ENCODE measurements at places on chromosomes 16 and 17.

GRCh38 chr16:12480286-12480685, 323.4 kb downstream of the CPPED1 start:
- no peak for DNase-seq

DNA sequence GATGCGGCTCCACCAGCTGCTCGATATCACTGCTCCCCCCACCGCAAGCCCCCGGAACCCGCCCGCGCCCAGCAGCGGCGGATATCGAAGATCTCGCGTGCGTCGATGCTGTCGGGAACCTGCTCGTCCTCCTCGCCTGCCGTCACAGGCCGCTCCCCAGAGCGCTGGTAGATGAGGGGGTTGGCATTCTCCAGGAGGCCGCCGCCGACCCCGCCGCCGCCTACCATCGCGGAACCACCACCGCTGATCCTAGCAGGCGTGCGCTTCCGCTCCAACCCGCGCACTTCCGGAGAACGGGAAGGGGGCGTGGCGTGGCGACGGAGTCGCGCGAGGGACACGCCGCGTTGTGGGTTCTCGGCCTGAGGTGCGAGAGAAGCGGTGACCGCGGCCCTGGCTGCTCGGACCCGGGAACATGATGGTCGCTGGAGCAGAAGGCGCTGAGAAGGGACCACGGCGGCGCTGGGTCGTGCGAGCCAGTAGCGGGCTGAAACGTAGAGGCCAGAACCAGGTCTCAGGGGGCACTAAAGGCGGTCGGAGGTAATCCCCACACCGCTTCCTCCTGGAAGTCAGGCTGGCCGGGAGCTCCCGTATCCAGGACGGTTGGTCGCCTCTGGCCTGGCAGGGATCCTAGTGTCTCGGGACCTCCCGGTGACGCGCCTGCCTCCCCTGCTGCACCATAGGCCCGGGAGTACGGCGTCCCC, at the start of gene CIAO2B:
Gene CIAO2B, minus strand, starts transcription at position 265 of the 701 bp plus-strand sequence. Its CDS starts 38 bp downstream, at position 227.
- peak; percentile 92 for DNase-seq

DNA sequence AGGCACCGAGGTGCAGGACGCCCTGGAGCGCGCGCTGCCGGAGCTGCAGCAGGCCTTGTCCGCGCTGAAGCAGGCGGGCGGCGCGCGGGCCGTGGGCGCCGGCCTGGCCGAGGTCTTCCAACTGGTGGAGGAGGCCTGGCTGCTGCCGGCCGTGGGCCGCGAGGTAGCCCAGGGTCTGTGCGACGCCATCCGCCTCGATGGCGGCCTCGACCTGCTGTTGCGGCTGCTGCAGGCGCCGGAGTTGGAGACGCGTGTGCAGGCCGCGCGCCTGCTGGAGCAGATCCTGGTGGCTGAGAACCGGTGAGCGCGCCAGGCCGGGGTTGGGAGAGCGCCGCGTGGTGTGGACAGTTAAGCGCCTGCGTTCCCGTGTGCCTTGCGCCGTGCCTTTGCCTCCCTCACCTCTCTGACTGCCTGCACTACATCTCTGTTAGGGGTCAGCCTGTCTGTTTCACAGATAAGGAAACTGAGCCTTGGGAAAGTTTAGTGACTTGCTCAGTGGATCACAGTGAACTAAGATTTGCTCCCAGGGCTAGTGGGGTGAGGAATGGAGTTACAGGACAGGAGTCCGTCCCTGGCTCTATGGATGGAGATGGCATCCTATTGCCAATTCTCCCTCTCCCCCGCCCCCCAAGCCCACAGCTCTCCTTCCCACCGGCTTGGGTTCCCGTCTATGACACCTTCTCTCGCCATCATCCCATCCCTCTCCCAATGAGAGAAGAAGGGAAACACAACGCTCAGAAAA, 880 bp downstream of the SARM1 start:
- peak; percentile 56 for DNase-seq

DNA sequence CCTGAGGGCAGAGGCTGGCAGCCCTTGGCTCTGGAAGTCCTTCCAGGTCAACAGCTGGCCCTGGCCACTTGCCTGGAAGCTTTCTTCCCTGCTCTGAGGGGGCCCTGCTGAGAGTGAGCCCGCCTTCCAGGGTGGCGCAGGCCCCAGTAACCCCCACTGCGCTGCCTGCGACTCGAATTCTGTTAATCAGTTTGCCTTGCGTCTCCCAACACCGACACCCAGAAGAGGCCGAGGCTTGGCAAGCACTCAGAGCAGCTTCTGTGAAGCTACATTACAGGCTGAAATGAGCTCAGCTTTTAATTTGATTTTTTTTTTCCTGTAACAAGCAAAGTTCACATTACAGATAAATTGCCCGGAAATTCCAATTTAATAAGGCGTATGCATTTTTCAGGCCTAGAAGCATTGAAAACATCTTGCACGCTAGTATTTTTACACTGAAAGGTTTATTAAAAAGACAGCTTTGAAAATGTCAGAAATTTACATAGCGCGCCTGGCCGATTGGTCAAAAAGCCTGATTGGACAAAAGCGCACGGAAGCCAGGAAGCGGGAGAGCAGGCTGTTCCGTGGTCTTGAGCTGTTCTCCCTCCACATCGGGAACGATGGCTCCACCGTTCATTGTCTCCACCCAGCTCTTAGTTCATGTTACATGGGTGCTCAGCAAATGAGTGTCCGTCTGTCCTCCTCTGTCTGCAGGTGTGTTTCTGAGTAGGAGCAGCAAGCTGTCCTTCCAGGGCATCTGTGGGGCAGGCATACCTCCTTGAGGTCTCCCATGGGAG, 65.5 kb upstream of the HSBP1 start:
- no peak for DNase-seq
